HCT116 (cell line): ENCODE measurements at places on chromosomes 3 and 15. TPM values are rescaled to one million over a fixed set of nuclear protein-coding genes. Genes with fewer than 3 reads are reported as not detected.

HDC gene
- not detected for total RNA-seq

FAM107A gene
- not detected for total RNA-seq

ITIH3 gene
- total RNA-seq = 0.44 TPM

CD276 gene
- 75.4 TPM for total RNA-seq

KLHL18 gene
- 32.3 TPM for total RNA-seq

KCNMB3 gene
- not detected for total RNA-seq

MUC20 gene
- 2.4 TPM for total RNA-seq

XCR1 gene
- total RNA-seq = not detected

MGA gene
- total RNA-seq = 28.9 TPM

ATP2B2 gene
- total RNA-seq = not detected

CAV3 gene
- total RNA-seq = not detected

PCLAF gene
- total RNA-seq = 93.5 TPM

LAMB2 gene
- 213 TPM for total RNA-seq

CCK gene
- 0.32 TPM for total RNA-seq

ZPLD1 gene
- total RNA-seq = not detected

BCHE gene
- total RNA-seq = not detected

PLA2G4D gene
- total RNA-seq = 0.34 TPM

CERS3 gene
- total RNA-seq = not detected

- no peak for DNase-seq
These were observed 33.0 kb upstream of the MUC4 start for GRCh38 chr3:195844671-195845218.

- DNase-seq = peak; percentile 37
These were observed 36.8 kb upstream of the KLHL25 start for GRCh38 chr15:85831415-85832113.

DNA sequence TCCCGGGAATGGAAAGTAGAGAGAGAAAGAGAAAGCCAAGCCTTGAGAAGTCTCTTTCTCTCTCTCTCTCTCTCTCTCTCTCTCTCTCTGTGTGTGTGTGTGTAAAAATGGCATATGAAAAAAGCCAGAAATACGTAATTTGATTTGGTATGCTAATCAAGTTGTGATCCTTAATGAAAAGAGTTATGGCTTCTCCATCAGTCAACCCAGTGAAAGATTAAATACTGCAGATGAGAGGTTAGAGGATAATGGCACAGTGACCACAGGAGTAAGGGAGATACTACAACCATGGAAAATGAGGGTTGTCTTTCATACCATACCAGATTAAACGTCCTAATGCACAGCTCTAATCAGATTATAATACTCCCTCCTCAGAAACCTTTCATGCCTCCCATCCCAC is 193.5 kb upstream of the SOX2 start:
- no peak for DNase-seq

- peak; percentile 46 for DNase-seq
These were observed 19.1 kb upstream of the FSIP1 start for GRCh38 chr15:39801641-39802309.

DNA sequence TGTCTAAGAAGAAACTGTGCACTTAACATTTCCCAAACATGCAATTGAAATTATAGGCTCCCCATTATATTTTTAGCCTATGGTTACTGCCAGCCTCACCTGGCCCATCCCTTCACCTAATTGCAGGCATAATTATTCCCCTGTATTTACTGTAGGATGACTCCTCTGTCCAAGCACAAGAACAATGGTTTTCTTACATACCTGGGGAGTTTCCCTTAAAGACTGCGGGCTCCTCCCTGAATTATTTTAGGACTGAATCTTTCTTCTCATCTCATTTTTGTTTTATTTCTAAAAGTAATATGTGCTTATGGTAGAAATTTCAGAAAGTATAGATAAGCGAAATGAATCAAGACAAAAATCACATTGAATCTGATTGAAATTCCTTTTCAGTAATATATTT is 11.4 kb downstream of the TM4SF1 start:
- DNase-seq = no peak

- DNase-seq = no peak
These were observed 122.2 kb upstream of the ANKRD28 start for GRCh38 chr3:15919971-15920370.

DNA sequence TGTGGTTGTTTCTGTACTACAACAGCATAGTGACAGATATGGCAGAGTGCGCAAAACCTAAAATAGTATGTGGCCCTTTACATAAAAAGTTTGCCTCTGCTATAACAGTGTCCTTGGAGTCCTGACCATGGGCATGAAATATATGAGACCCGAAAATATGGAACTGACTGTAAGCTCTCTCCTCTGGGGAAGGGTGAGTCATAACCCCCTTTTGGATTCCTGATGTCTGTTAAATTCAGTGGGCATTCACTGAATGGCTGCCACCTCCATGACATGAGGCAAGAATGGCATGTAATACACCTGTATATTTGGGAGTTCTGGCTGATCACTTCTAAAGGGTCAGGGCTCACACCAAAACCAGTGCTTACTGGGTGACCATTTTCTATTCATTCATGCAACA is 6.1 kb downstream of the TBC1D2B start:
- DNase-seq = no peak

DNA sequence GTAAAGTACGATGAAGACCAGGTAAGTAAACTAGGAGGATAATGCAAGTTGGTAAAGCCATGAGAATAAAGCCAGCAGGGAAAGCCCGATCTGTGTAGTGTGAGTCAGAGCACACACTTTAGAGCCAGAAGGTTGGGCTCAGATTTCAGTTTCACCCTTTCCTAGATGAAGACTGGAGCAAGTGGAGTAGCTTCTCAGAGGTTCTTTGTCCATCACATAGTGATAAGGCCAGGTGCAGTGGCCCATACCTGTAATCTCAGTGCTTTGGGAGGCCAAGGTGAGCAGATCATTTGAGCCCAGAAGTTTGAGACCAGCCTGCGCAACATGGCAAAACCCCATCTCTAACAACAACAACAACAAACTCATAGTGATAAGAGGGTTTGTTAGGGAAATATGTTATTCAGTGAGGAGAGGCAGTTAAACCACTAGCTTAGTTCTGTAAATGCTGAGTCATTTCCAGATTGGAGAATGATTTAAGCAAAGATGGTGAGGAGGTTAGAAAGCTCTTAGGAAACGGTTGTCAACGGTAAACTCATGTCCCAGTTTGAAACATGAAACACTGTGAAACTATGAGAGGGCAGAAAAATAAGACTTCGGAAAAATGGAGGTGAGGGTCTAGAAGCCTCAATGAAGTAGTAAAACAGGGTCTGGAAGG is 39.0 kb downstream of the IL12A start:
- no peak for DNase-seq

DNA sequence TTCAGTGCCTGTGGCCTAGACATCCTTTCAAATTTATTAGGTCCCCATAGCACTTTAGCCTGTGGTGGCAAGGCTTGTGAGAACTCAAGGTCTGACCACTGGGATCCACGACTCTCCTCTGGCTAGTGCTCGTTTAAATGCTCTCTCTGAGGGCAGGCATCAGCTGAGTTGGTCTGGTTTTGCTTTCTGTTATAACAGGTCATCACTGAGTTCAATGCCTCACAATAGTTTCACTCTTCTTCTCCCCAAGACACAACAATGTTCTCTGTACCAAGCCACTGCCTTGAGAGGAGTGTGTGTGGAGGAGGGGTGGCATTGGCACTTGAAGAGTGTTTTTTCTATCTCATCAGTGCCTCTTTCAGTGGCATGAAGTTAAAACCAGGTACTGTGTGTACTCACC is 7.6 kb downstream of the OR5K4 start:
- no peak for DNase-seq

- DNase-seq = no peak
These were observed 255.3 kb upstream of the ZPLD1 start for GRCh38 chr3:102179326-102180177.

- DNase-seq = no peak
These were observed 12.3 kb upstream of the UBA7 start for GRCh38 chr3:49826016-49826415.

GRCh38 chr15:100740138-100740537 is 137.7 kb downstream of the ASB7 start:
- DNase-seq = no peak

- no peak for DNase-seq
These were observed 12.5 kb downstream of the PLOD2 start for GRCh38 chr3:146148468-146148931.

- no peak for DNase-seq
These were observed 40.8 kb upstream of the LRTM1 start for GRCh38 chr3:54968546-54969172.

GRCh38 chr3:55077726-55078125 is 149.9 kb upstream of the LRTM1 start:
- no peak for DNase-seq

GRCh38 chr3:29557186-29557585 is 276.3 kb downstream of the RBMS3 start:
- no peak for DNase-seq

DNA sequence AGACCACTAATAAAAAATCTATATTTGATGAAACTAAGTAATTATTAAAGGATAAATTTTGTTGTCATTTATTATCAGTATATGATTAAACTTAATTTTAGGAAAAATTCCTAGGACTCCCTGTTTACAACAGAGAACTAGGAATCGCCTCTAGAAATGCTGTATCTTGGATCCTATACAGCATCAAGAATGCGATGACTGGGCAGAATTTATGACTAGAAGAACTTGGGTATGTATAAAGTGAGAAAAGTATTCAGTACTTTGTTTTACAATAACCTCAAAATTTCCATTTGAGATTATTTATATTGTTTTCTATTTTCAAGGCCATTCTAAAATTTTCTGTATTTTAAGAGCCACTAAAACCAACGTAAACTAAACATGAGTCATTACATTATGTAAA is 82.3 kb upstream of the AGTR1 start:
- no peak for DNase-seq

- no peak for DNase-seq
These were observed 47.0 kb upstream of the SCAANT1 start for GRCh38 chr3:63959146-63959545.

DNA sequence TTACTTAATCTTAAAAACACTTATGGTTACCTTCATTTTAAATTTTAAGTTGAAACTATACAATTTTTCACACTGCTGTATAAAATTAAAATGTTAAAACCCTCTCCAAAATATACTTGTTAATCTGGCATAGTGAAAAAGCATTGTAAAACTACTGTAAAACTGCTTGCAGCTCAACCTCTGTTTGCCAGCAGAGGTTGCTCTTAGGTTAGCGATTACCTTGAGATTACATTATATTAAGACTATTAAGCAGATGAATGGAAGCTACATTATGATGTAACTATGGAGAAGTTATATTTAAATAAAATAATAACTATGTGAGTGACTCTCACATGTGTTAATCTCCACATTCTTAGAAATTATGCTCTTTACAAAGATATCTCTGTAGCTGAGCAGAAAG is 143.6 kb upstream of the SLITRK3 start:
- DNase-seq = peak; percentile 21

DNA sequence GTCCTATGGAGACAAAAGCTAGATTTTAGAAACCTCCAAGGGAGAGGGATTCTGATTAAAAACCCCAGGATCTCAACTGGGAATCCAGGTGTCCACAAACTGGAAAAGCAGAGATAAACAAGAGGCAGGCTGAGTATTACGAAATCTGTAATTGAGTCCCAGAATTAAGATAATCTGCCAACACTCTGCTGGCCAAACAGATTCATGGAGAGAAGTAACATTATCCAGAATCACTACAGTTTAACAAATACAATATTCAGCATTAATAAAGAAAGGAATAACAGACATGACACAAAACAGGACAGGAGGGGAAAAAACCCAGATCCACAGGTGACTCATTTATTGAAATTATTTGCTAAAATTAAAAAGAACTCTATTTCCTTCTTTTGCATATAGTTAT is 227.2 kb upstream of the NANOGP8 start:
- DNase-seq = no peak

DNA sequence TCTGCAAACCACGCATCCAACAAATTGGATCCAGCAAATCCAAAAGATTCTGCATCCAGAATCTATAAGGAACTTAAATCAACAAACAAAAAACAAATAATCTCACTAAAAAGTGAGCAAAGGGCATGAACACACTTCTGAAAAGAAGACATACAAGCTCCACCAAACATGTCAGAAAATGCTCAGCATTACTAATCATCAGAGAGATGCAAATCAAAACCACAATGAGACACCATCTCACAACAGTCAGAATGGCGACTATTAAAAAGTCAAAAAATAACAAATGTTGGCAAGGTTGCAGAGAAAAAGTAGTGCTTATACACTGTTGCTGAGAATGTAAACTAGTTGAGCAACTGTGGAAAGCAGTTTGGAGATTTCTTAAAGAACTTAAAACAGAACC is 21.6 kb upstream of the SLC25A36 start:
- DNase-seq = no peak

DNA sequence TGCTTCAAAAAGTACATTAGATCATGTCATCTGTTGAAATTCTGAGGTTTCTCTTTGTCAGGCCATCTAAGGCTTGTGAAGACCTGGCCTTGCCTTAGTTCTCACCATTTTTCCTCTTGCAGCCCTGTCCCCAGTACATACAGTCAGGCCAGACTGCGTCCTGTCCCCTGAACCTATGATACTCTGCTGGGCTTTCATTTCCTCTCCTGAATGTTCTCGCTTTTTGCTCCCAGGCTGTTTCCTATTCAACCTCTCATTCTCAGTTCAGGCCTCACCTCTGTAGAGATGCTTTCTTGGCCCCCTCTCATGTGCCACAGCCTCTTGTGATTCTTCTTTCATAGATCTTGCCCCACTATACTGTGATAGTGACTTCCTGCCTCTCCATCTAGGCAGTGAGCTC is 648.8 kb upstream of the KCNMB2 start:
- no peak for DNase-seq

DNA sequence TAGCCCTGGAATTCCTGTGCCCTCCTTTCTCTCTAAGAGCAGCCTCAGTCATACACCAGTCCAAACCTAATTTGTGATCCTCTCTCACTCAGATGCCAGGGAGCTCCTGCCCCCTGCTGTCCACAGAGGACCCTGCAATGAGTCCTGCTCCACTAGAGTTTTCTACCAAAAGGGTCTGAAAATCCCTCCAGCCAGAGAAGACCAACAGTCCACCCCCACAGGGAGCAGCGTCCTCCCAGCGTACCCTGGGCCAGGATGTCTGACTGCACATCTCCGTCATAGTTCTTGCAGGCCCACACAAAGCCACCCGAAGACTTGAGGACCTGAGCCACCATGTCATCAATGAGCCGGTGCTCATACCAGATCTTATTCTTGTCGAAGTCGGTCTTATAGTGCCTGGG is 15.4 kb downstream of the IDH2 start:
- DNase-seq = no peak

DNA sequence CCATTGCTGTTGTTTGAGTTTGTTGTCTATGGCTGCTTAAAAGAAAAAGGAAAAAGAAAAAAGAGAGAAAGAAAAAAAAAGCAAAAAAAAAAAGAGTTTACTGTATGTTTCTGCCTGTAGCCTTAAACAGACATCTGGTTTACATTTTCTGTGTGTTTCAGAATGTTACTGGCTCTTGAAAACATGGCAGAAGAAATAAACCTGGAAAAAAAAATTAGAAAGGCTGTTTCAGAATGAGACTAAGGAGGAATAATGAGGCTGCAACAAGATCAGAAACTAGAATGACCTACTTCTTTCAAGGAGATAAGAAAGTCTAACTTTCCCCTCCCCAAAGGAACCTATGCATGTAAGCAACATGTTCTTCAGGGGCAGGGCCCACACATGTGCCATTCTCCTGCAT is 292.1 kb downstream of the DIPK2A start:
- DNase-seq = no peak
